Skeletal muscle cell (primary cell): ENCODE measurements at places on chromosomes 2 and 18.

GRCh38 chr2:96073170-96073775, 38.6 kb upstream of the GPAT2 start:
- no peak for DNase-seq

GRCh38 chr18:37246779-37247340, 318.7 kb downstream of the CELF4 start:
- no peak for DNase-seq

- DNase-seq = no peak
These were observed 2173.5 kb upstream of the PIK3C3 start for GRCh38 chr18:39781565-39781964.

GRCh38 chr2:27118525-27119329, at the start of gene CGREF1:
TSS of gene CGREF1 (minus strand) at chr2:27119128. CDS start at chr2:27104366, 14,762 bp downstream.
- DNase-seq = no peak

- no peak for DNase-seq
These were observed 1953.4 kb upstream of the LRRTM1 start for GRCh38 chr2:82257796-82258555.
